Left cardiac atrium (tissue), 4 donors: ENCODE measurements at places on chromosomes 2 and 18.

DNA sequence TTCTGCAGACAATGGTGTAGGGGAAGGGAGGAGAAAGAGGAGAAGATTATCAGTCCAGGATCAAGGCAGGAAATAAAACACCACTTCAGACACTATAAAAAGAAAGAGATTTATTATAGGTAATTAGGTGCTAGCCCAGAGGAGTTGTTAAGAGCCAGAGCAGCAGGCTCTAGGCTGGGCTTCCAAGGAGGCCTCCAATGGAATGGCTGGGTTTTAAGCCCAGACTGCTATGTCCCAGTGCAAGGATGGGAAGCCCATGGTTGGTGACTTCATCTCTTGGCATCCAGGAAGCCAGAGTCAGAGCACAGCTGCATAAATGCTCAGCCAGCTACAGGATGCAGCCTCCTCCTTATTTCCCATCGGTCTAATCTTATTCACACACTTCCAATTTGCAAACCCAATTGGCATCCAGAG, 95.6 kb downstream of the LAMA3 start:
- DNase-seq: no peak

- no peak for DNase-seq
Measured at GRCh38 chr2:74041726-74042125, 57.0 kb downstream of the TET3 start.

DNA sequence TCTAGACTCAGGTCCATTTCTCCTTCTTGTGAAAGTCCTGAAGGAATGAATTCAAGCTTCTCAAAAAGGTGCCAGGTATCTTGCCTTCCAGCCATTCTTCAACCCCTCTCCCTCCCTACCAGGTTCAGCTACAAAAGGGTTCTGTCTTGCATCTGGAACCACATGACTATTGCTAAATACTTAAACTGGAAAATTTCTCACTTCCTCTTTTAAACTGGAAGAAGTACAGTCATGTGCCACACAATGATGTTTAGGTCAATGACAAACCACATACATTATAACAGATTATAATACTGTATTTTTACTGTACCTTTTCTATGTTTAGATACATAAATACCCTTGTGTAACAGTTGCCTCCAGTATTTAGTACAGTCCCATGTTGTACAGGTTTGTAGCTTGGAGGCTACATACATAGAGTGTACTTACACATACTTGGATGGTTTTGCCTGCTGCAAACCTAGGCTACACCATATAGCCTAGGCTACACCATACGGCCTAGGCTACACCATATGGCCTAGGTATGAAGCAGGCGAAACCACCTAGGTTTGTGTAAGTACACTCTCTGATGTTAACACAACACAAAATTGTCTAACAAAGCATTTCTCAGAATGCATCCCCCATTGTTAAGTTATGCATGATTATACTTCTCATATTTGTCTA, 142.0 kb upstream of the DNMT3A start:
- no peak for DNase-seq

GRCh38 chr2:178477443-178478129, 814 bp downstream of the FKBP7 start:
- DNase-seq: no peak

DNA sequence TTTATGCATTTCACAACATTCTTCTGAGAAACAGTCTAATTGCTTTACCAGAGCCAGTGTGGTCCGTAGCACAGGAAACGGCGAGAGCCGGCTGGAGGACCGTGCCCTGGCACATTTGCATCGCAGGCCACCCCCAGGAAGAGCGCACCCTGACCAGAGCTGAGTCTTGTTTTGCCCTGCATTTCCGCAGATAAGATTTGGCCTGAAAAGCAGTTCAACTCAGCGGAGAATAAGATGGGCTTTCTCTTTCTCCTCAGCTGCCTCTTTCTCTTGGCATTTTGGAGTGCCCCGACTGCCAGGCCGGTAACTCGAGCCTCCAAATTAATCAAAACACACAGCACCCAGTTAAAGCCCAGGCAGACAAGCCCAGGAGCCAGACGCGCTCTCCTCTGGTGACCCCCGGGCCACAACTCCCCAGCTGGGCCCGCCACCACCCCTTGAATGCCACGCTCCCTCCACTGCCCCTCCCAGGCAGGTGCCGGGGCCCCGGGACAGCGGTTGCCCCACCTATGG, 464 bp downstream of the COL4A4 start:
- DNase-seq: no peak

DNA sequence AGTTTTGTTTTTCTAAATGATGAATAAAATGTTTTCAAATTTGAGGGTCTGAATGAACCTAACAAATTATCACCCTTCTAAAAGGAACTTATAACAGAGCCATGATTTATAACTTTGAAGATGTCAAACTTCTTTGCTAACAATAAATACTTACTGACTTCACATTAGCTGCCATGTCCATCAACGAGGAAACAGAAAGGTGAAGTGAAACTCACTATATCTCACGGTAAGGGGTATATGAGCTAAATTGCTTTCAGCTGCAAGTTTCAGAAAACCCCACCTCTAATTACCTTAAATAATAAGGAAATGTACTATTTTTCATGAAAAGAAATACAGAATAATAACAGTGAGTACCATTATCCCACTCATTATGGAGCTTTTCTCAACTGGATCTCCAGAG, 350.8 kb upstream of the NT5C1B start:
- DNase-seq: no peak
